ENCODE measurements at places on chromosomes 16 and 17.

- DNase-seq: no peak
Observed at GRCh38 chr17:37116671-37117185, 168.0 kb downstream of the AATF start.

- no peak for DNase-seq
Observed at GRCh38 chr17:56826611-56827414, 6.9 kb downstream of the C17orf67 start.

- no peak for DNase-seq
Observed at GRCh38 chr17:70091696-70092095, 16.7 kb downstream of the KCNJ16 start.

DNA sequence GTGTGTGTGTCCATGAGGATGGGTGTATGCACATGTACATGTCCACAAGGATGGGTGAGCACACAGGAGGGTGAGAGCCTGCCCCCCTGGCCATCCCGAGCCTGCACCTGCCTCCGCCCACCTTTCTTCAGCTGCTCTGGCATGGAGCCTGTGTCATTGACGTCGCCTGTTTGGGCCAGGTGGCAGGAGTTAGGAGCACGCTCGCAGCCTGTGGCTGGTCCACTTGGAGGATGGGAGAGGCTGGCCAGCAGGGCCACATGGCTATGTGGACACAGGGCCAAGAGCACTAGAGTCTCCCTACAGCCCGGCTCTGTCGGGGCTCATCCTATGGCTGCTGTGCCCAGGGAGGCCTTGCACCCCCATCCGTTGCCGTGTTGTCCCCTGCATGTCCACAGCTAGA, 21.4 kb downstream of the BAHCC1 start:
- DNase-seq: no peak

DNA sequence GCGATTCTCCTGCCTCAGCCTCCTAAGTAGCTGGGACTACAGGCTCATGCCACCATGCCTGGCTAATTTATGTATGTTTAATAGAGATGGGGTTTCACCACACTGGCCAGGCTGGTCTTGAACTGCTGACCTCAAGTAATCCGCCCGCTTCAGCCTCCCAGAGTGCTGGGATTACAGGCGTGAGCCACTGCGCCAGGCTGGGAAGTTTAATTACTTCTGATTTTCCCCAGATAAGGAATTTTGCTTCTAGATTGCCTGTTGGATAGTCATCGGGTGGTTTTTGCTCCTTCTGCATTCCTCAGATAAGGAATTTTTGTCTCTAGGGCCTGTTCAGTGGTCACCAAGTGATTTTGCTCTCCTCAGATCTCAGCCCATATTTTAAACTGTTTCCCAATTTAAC, 112.5 kb downstream of the MAP2K4 start:
- no peak for DNase-seq

- no peak for DNase-seq
Observed at GRCh38 chr17:47726796-47727703, 6.0 kb upstream of the TBX21 start.

Measured in Kasumi-1 (cell line).